ENCODE measurements at places on chromosomes 5 and 9. TPM values are rescaled to one million over a fixed set of nuclear protein-coding genes. Genes with fewer than 3 reads are reported as not detected.

FAM221B gene
- not detected for total RNA-seq

SLC36A3 gene
- total RNA-seq = not detected

PDCD1LG2 gene
- total RNA-seq = not detected

SLC35A4 gene
- 37.5 TPM for total RNA-seq

PKD2L2 gene
- not detected for total RNA-seq

TRIM52 gene
- 7.6 TPM for total RNA-seq

CMYA5 gene
- 0.22 TPM for total RNA-seq

EPB41L4A gene
- 2.8 TPM for total RNA-seq

PCDHB14 gene
- total RNA-seq = 0.27 TPM

DNAJC25 gene
- total RNA-seq = 7.1 TPM

SLC36A2 gene
- total RNA-seq = not detected

DNA sequence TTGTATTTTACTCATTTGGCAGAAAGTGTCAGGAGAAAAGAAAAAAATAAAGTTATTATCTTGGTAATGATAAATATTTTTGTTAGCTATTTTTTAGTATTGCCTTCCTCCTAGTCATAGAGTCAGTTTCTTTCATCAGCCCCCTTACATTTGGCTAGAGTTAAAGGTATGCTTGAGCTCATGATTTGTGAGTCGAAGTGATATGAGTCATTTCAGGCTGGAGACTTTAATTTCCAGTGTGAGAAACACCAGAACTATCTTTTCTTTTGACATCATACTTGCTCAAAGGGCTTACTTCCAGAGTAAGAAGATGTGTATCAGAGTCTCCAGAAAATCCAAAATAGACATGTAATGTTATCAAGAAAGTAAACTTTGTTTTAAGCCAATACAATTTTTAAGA is 746.7 kb upstream of the TYRP1 start:
- no peaks in the 10 kb centered on the region for H3K27me3 ChIP-seq
- H3K4me1 ChIP-seq = no peaks in the 10 kb centered on the region
- no peak overlapping the region for H3K4me3 ChIP-seq
- no peaks in the 10 kb centered on the region for H3K36me3 ChIP-seq
- no peak for DNase-seq
- H3K27ac ChIP-seq = no peak overlapping the region

DNA sequence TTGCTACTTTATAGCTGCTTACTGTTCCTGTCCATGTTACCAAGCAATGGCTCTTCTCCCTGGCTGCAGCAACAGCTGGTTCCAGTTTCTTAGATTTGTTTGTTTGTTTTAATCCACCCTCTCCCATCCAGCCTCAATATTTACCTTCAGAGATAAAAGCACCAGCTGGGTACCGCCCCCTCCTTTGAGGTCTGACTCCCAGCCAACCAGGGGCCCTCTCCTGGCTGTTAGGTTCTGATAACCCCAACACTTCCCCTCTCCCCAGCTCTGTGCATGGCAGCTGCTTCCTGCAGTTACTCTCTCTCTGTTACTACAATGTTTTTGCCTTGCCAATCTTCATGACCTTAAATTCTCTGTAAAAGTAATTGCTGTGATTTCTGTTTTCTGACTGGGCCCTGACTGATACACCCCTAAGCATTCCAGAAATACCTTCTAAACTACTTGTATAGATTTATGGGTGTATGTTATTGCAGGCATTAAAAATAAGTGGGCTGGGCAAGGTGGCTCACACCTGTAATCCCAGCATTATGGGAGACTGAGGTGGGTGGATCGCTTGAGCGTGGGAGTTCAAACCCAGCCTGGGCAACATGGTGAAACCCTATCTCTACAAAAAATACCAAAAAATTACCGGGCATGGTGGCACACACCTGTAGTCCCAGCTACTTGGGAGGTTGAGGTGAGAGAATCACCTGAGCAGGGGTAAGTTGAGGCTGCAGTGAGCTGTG is 2.6 kb upstream of the GCNT1 start:
- DNase-seq = no peak
- H3K27ac ChIP-seq = no peak overlapping the region
- H3K4me1 ChIP-seq = peaks cover 31% of the 10 kb centered on the region
- H3K4me3 ChIP-seq = no peak overlapping the region

GRCh38 chr5:39815711-39816110 is 390.9 kb upstream of the DAB2 start:
- H3K27ac ChIP-seq = no peak overlapping the region
- H3K4me1 ChIP-seq = no peaks in the 10 kb centered on the region
- H3K36me3 ChIP-seq = no peaks in the 10 kb centered on the region
- H3K4me3 ChIP-seq = no peak overlapping the region
- no peak for DNase-seq
- H3K27me3 ChIP-seq = no peaks in the 10 kb centered on the region

DNA sequence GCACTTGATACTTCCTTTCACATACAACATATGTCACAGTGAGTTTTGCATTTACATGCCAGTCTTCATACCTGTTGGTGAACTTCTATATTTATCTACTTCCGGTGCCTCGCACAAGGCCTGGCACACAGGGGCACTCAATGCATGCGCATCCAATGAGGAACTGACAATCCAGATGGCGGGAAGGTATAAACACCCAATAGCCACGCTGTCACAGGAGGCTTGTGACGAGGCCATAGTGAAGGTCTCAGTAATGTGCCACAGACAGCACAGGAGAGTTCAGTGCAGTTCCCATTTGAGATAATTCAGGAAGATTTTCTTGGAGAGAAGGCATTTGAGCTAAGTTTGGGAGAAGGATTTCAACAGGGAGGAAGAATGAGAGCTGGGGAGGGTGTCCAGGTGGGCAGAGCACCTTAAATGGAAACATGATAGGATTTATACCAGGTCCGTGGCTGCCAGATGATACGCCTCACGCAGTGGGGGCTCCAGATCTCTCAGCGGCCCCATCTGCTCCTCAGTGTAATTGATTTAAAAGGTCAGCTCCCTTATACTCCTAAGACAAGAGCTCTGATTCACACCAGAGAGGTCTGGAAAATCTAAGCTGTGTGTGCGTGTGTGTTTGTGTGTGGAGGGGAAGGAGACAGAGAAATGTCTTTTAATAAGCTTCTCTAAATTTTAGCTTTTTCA is 206.2 kb downstream of the DCP2 start:
- H3K4me1 ChIP-seq = no peaks in the 10 kb centered on the region
- no peaks in the 10 kb centered on the region for H3K27me3 ChIP-seq
- H3K4me3 ChIP-seq = no peak overlapping the region
- DNase-seq = no peak
- H3K36me3 ChIP-seq = no peaks in the 10 kb centered on the region
- no peak overlapping the region for H3K27ac ChIP-seq

GRCh38 chr5:41509399-41510175 is 814 bp downstream of the PLCXD3 start:
- no peak overlapping the region for H3K27ac ChIP-seq
- H3K36me3 ChIP-seq = no peaks in the 10 kb centered on the region
- H3K4me3 ChIP-seq = no peak overlapping the region
- DNase-seq = no peak
- H3K27me3 ChIP-seq = no peaks in the 10 kb centered on the region
- no peaks in the 10 kb centered on the region for H3K4me1 ChIP-seq

DNA sequence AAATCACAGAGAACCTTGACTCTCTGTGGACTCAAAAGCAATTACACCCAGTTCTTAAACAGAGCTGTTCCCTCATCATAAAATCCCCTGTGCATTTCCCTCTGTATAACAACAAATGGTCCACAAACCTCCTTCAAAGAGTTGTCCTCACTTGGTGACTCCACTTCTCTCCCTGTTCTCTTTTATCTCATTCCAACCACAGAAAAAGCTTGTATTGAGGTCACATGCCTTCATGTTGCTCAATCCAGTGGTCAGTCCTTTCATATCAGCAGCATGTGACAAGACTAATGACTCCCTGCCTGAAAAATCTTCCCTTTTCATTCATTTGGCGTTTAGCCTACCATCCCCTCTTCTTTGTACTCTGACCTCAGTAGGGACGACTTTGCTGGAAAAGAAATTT is 158.0 kb downstream of the DEPDC1B start:
- no peak overlapping the region for H3K27ac ChIP-seq
- H3K36me3 ChIP-seq = no peaks in the 10 kb centered on the region
- DNase-seq = no peak
- peaks cover 30% of the 10 kb centered on the region for H3K27me3 ChIP-seq
- H3K4me3 ChIP-seq = no peak overlapping the region
- H3K4me1 ChIP-seq = no peaks in the 10 kb centered on the region

GRCh38 chr9:99103901-99104458 is 933 bp upstream of the TGFBR1 start:
- H3K27ac ChIP-seq = peak overlapping the region; percentile 16
- no peak for DNase-seq
- H3K27me3 ChIP-seq = no peaks in the 10 kb centered on the region
- H3K36me3 ChIP-seq = no peaks in the 10 kb centered on the region
- peak overlapping the region; percentile 60 for H3K4me3 ChIP-seq
- H3K4me1 ChIP-seq = no peaks in the 10 kb centered on the region

GRCh38 chr5:39648848-39649227 is 224.1 kb upstream of the DAB2 start:
- no peak overlapping the region for H3K27ac ChIP-seq
- no peaks in the 10 kb centered on the region for H3K27me3 ChIP-seq
- peak; percentile 88 for DNase-seq
- H3K4me3 ChIP-seq = no peak overlapping the region
- H3K36me3 ChIP-seq = no peaks in the 10 kb centered on the region

DNA sequence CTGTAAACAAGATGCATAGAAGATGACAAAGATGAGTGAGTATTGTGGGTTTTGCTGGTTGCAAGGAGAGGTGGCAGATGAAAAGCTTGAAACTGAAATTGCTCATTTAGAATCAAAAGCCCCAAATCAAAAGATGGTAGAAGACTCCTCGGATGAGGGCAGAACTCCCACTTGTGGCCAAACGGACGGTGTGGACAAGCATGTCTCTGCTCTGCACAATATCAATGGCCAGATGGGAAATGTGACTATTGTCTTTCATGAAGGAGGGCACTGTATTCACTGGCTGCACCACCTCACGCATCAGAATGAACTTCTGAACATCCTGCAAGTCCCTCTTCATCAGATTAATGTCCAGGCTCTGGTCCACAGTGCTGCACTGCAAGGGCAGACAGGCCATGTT is 541.7 kb downstream of the MTRR start:
- H3K27me3 ChIP-seq = no peaks in the 10 kb centered on the region
- H3K4me1 ChIP-seq = no peaks in the 10 kb centered on the region
- no peak overlapping the region for H3K4me3 ChIP-seq
- H3K27ac ChIP-seq = no peak overlapping the region
- no peaks in the 10 kb centered on the region for H3K36me3 ChIP-seq
- no peak for DNase-seq

GRCh38 chr9:115036691-115037090 is 81.3 kb downstream of the TNC start:
- no peaks in the 10 kb centered on the region for H3K4me1 ChIP-seq
- H3K27me3 ChIP-seq = no peaks in the 10 kb centered on the region
- H3K4me3 ChIP-seq = no peak overlapping the region
- DNase-seq = no peak
- no peak overlapping the region for H3K27ac ChIP-seq

GRCh38 chr9:132773093-132773492 is 102.8 kb downstream of the GTF3C4 start:
- H3K27me3 ChIP-seq = no peaks in the 10 kb centered on the region
- no peak overlapping the region for H3K27ac ChIP-seq
- H3K4me1 ChIP-seq = no peaks in the 10 kb centered on the region
- no peaks in the 10 kb centered on the region for H3K36me3 ChIP-seq
- no peak for DNase-seq

All from HCT116 (cell line).